AML-193 (cell line): ENCODE measurements at places on chromosomes 16 and 17.
A peak's percentile ranks its signal among the peaks of the same experiment; 100 is the strongest.

DNA sequence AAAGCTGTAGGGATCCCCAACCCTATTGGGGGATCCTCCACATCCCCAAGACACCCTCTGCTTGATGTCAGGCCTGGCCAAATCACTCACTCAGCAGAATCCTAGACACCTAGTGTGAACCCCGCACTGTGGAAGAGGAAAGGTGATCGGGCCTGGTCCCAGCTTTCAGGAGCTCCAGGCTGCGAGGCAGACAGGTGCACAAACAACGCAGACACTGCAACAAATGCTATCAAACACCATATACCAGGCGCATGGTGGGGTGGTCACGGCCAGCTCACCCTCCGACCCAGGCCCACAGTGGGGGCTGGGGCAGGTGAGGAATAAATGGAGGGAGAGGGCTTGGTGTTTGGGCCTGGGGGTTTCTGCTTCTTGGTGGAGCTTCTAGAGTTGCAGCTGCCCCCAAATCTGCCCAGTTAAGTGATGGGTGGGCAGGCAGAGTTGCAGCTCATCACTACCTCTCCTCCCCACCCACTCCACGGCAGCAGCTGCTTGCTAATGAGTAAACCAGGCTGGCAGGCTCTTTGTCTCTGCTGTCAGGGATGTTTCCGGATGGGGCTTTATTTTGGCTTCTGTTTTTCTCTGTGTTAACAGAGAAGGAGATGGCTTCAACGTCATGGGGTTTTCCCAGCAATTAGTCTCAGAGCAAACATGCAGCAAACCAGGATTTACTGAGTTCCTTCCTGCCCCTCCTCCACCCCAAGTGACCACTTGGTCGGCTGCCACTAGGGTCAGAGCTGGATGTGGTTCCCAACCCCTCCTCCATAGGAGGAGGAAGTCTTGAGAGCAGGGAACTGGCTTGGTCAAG lies 46.6 kb downstream of the PECAM1 start:
- no peak for DNase-seq

DNA sequence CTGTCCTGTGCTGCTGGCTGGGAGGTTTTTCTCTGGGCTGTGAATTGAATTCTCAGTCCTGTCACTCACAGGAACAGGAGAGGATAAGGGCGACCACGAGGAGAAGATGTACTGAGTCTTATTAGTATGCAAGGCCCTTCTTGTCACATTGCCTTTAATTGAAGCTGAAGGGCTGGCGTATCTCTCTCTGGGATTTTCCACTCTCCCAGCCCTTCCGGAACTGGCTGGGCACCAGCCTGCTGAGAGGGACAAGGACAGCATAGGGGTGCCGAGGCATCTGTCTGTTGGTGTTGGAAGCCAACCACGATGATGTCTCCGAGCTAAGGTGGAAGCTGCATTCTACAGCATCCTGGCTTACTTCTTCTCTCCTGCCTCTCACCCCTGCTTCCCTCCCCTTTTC lies 33.2 kb downstream of the GPRC5B start:
- DNase-seq: no peak

- DNase-seq: no peak
Measured at GRCh38 chr17:77527836-77528505, 387.2 kb downstream of the SEC14L1 start.

- DNase-seq: no peak
Measured at GRCh38 chr16:22364241-22364640, 10.2 kb downstream of the CDR2 start.

DNA sequence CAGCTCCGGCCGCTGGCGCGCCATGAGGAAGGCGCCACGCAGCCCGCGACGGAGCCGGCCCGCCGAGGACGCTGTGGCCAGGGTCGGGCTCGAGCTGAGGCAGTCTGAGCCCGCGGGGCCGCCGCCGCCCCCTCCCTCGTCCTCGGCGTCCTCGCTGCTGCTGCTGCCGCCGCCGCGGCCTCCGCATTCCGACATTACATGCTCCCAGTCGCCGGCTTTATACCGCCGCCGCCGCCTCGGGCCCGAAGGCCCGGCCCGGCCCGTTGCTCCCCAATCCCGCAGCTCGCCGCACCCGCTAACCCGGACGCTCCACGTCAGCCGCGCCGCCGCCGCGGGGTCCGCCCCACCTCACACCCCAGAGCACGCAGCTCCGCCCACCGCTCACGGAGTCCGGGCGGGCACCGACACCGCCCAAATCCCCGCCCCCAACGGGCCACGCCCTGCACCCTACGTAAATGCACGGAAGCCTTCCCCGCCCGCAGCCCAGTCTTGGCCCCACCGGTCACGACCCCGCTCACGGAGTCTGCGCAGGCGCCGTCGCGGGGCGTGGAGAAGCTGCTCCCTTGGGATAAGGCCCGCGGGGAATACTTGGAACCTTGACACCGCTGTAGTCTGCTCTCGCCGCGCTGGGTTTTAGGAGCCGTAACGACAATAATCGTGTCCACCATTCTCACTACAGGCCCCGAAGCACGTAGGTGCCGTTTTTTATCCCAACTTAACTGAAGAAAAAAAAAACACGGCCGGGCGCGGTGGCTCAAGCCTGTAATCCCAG lies at the start of gene TXNDC11:
TXNDC11 (minus strand) TSS at position 322 of the 772 bp plus-strand sequence; CDS start at position 195, 127 bp downstream.
- peak; percentile 85 for DNase-seq

DNA sequence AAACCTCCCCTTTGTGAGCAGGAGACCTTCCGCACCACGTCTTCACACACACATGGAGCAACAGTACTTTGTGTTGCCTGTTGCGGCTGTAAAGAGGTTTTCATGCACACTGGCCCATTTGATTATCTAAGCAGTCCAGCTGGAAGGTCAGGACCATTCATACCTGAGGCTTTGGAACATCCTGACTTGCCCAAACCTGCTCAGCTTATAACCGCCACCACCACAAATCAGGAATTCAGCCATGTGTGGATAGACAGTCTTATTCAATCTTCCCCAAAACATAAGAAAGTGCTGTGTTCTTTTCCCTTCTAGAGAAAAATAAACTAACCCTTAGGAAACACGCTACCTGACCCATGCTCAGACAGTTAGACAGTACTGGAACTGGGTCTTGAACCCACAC lies 81.6 kb upstream of the XYLT1 start:
- DNase-seq: no peak

GRCh38 chr16:70692873-70693671 lies 7.2 kb upstream of the MTSS2 start:
- DNase-seq: no peak

DNA sequence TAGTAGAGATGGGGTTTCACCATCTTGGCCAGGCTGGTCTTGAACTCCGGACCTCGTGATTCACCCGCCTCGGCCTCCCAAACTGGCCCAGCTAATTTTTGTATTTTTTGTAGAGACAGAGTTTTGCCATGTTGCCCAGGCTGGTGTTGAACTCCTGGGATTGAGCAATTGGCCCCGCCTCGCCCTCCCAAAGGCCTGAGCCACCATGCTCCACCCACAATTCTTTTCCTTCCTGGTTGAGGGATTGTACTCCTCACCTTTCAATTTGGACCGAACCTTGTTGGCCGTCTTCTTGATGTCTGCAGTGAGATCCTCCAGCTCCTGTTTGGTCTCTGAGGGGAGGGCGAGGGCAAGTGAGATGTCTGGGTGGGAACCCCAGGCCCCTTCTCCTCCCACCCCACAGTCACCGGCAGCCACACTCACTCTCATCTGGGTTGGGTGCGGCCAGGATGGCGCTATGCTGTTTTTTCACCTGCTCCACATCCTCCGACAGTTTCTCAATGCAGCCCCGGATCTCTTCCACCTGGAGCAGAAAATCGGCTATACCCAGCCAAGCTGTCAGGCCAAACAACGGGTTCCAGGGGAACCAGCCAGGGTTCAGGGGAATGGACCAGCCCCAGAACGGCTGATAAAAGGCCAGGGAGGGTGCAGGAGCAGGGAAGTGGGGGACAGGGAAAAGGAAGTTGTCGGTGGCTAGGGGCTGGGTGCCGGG lies 9.6 kb downstream of the STX1B start:
- no peak for DNase-seq

GRCh38 chr17:44906763-44907728 lies 7.8 kb upstream of the EFTUD2 start:
- no peak for DNase-seq

DNA sequence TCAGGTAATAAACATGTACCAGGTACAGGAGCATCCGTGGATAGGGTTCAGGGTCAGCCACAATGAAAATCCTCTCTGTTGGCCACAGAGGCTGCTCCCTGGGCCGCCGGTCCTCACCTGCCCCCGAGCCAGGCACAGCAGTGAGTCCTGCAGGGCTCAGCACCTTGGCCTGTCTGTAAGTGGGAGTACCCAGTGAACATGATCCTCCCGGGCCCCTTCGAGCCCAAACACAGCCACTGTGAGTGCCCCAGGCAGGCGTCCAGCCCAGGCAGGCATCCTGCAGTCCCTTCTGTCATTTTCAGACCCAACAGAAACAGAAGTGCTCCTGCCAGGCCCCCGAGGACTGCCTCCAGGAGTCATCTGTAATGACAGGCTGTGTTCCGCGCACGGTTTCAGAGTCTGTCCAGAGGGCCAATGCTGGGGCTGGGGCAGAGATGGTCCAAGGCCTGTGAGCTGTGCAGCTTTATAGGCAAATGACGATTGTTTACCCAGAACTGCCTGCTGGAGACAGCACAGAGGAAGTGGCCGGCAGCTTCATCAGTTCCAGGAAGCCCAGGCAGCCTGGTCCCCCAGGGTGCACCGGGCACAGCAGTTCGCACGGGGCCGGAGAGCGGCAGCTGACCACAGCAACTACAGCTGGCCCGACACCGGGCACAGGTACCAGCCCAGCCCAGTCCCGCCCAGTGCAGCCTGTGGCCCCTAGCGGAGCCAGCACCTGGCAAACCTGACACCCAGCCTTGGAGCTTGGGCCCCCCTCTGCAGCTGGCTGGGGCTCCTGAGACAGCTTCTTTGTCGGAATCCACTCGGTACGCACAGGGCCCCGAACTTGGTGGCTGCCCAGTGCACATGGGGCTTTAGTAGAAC lies 13.2 kb downstream of the SLC7A5 start:
- no peak for DNase-seq

DNA sequence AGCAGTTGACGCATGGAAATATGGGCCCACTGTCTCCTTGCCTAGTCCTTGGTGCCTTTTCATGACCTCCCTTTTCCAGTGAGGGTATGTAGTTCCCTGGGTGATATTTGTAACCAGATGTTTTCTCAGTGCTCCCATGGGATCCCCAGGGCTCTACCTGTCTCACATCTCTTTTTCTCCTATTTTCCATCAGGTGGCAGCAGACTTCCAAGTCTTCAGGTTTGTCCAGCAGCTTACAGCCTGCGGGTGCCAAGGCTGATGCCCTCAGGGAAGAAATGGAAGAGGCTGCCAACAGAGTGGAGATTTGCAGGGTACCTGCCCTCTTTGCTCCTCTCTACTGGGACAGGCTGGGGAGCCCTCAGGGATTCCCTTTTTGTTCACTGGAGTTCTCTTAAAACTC lies 89.1 kb downstream of the ELAC2 start:
- no peak for DNase-seq

DNA sequence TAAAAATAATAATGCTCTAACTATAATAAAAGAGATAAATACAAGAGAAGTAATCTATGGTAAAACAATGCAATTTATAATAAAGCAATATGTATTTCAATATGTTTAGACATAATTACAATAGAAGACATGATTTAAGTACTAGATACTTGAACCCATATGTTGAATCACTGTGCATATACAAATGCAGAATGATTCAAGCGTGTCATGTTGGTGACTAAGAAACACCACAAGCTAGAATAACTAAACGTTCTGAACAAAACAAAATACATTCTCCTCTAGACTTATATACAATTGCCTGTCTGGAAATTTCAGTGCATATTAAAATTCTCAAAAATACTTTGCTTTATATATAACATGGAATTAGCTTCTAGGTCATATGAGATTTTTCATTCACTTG lies 11.2 kb downstream of the TADA2A start:
- DNase-seq: no peak

DNA sequence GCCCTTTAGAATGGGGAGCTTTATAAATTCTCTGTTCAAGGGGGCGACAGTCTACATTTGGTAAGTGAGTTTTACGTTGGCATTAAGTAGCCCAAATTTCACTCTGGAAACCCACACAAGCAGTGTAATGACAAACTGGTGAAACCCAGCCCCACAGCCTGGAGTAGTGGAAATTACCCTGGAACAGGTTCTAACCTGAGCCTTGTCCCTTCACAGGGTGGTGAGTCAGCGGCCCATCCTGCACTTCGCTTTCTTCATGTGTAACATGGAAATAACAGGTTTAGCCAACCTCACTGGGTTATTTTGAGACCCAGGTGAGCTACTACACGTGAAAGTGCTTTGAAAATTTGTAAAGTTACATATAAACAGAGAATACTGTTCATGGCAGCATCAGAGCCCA lies 3.5 kb upstream of the TLCD3A start:
- DNase-seq: no peak

DNA sequence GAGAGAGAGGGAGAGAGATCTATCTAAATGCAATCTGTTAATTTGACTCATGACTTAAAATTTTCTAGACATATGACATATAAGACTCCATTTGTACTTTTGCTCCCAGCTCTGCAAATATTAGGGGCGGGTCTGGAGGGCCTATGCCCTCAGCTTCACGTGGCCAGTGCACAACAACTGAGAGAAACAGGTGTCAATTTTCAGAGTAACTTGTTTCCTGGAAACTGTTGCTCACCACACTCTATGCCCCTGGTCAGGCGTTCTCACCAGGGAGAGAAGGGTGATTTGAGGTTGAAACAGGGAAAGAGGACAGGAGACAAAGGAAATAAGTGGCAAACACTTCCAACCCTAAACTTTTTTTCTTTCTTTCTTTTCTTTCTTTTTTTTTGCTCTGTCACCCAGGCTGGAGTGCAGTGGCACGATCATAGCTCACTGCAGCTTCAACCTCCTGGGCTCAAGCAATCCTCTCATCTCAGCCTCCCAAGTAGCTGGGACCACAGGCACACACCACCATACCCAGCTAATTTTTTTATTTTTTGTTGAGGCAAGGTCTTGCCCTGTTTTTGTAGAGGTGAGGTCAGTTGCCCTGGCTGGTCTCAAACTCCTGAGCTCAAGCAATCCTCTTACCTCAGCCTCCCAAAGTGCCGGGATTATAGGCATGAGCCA lies 270.0 kb downstream of the SLC39A11 start:
- no peak for DNase-seq

GRCh38 chr16:89615176-89615575 lies 1.7 kb downstream of the DPEP1 start:
- no peak for DNase-seq

GRCh38 chr17:82748756-82749155 lies 3.1 kb upstream of the TBCD start:
- no peak for DNase-seq

DNA sequence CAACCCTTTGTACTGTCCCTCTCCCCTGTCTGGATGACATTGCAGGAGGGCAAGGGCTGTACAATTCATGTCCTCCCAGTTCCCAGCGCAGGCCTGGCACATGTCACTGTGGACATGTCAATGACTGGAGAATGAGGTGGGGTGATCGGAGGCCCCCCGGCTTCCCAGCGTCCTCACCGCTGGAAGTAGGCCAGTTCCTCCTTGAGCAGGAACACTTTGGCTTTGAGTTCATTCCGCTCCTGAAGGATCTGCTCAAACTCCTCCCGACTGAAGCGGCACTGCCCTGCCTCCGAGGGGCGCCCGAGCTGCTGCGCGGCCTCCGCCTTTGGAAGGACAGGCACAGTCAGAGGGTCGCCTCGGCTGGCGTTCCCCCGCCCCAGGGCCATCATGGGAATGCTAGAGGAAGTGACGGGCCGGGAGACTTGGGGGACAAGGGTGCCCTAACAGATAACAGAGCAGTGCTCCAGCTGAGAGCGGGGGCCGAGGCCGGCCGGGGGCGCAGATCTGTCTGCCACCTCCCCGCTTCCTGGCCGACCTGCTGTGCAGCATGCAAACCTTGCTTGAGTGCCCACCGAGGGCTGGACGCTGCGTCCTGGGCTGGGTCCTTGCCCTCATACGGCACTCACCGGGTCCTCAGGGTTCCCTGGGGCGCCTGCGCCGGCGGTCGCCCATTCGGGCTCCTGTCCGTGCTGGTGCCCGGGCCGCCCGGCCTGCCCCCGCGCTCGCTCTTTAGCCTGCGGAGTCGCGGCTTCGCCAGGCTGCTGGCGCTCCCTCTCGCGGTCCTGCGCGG lies 1.3 kb downstream of the RILP start:
- no peak for DNase-seq
